NCI-H1092 (cell line): ENCODE measurements at places on chromosomes 5 and 9.

DNA sequence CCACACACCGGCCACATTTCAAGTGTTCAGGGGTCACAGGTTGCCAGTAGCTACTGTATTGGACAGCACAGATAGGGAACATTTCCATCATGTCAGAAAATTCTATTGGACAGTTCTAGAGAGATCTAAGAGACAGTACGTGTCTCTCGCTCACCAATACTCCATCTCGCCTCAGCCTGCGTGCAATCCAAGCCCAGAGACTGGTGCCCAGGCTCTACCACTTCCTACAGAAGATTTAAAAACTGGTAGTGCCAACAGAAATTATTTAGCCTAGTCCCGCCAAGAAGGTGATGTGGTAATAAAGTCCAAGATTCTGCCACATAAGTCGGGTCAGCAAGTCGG is 390 bp upstream of the SNX2 start:
- no peak for DNase-seq

DNA sequence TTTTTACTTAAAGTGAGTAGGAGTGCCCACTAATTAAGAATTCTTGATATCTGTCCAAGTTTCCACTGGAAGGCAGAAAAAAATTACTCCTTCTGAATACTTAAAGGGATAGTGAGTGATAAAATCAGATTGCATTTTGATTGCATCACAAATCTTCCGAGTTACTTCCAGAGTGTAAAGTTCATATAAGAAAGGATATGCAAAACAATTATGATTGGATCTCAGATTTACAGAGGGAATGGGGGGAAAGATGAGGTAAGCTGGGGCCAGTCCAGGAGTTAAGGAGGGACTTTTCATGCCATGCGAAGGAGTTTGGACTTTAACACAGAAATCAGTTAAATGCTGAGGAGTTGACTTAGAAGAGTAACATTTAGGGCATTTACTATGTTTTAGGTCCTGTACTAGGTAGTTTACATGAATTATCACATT is 9.3 kb upstream of the RNF145 start:
- no peak for DNase-seq

DNA sequence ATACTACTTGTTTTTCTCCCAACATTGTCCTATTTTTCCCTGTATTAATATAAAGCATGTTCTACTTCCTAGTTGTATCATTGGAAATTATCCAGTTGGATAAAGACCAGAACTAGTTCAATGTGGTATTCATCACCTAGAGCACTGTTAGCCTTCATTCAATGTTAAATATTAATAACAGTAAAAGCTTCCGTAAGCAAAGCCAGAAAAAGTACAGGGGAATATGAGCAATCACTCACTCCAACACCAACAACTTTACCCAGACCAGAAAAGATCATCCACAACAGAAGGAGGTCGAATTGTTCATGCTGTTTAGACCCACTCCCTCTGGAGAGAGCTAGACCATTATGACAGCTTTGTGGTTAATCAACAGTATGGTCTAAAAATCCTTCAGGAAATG is 728.4 kb downstream of the MAT2B start:
- DNase-seq: no peak

- no peak for DNase-seq
These were observed 6.9 kb downstream of the SUSD1 start for GRCh38 chr9:112168197-112168596.
